ENCODE measurements at places on chromosomes 4 and X. TPM values are rescaled to one million over a fixed set of nuclear protein-coding genes. Genes with fewer than 3 reads are reported as not detected.

Gene GPR173
- not detected for total RNA-seq

Gene NSUN7
- 0.40 TPM for total RNA-seq

Gene MSANTD1
- 0.05 TPM for total RNA-seq

Gene SSX4
- total RNA-seq, result not detected

Gene AMTN
- total RNA-seq, result not detected

Gene FGF13
- not detected for total RNA-seq

Gene TENM3
- 1.4 TPM for total RNA-seq

Gene IQCM
- total RNA-seq, result not detected

Gene S100P
- 59.5 TPM for total RNA-seq

Gene SHISA3
- total RNA-seq, result not detected

Gene EREG
- 53.5 TPM for total RNA-seq

Gene COL4A6
- 15.5 TPM for total RNA-seq

Gene F8
- 4.5 TPM for total RNA-seq

Gene ZMAT1
- total RNA-seq, result not detected

Gene UXT
- 175 TPM for total RNA-seq

Gene HPGDS
- total RNA-seq, result not detected

Gene CXXC4
- total RNA-seq, result 0.02 TPM

Gene TIMM17B
- total RNA-seq, result 101 TPM

Gene ADGRG2
- total RNA-seq, result 7.0 TPM

Gene ZNF275
- total RNA-seq, result 6.0 TPM

Gene SPANXA1
- not detected for total RNA-seq

Gene PNMA5
- total RNA-seq, result not detected

Gene ZNF595
- 15.2 TPM for total RNA-seq

Gene FGFR3
- total RNA-seq, result 2.2 TPM

Gene SPANXA2
- 0.22 TPM for total RNA-seq

Gene TMEM154
- 0.08 TPM for total RNA-seq

Gene GAGE13
- not detected for total RNA-seq

Gene VEGFD
- total RNA-seq, result 0.23 TPM

Measured in A549 treated with RU486 at 1 μM for 4 hours (cell line).